ENCODE measurements at places on chromosomes 7 and 10.

DNA sequence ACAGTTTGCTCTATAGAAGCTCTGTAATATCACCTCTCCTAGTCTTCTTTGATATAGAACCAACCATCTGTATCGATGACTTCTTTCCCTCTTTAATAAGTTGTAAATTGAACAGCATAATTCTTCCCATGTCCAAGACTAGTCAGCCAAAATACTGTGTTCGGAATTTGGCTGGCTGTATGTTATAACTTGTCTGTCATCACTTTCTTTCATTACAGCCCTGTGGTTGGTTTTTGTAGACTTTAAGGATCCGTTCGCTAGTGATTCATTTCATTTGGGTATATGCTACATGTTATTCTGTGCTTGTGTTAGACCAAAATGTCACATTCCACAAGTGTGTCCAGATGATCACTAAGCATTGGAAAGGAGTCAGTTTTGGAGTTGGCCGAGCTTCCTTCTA lies 155.4 kb upstream of the ITGB1 start:
- no peak for DNase-seq

DNA sequence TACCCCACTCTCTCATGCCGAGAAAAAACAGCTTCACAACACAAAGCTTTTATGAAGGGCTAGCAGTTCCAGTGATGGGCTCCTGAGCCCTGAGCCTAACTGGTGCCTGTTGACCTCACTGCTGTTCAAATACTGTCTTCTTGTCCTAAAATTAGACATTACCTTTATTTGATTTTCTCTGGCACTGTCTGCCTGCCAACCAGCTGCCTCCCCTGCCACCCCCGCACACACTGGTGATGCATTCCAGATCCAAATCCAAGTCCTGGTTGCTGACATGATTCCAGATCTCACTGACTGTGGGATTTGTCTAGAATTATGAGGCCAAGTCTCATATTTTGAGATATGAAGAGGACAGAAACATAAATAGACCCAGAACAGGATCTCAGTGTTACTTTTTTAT lies 816.2 kb downstream of the NRG3 start:
- no peak for DNase-seq

- DNase-seq, result no peak
Measured at GRCh38 chr7:24763303-24763901, 6.1 kb upstream of the GSDME start.

DNA sequence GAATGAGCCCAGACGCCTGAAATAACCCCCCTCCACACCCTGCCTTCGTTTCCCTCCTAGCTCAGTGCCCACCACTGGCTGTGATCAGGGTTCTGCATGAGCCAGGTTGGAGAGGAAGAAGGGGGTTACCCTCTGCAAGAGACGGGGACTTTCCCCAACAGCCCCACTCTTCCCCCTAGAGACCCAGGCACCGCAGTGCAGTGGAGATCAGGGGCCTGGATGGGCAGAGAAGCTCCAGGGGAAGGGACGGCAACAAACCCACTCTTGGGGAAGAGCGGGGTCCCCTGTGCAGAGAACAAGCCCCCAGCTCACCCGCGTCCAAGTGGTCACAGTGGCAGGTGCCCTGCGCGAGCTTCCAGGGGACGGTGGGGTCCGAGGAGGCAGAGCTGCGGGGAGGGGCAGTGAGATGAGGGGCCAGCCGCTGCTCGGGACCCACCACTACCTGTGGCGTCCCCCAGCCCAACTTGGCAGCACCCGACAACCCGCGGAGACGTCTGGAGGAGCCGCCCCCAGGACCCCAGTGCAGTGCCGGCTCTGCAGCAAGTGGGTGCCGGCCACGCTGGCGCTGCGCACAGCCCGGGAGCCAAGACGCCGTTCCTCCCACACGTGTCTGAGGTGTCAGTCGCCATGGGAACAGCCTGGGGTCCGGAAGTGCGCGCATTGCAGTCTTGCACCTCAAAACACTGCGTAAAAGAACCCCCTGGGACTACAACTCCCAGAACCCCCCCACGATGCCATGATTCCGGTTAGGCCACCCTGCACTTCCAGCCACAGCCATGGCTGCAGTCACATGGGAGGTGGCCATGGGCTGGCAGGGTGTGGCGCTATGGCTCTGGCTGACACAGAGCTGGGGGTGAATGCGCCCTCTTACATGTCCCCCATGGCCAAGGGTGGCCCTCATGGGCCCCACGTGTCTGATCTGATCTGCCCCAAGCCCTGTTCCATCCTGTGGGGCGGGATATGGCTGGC lies 45.8 kb upstream of the WIPI2 start:
- peak; percentile 66 for DNase-seq

GRCh38 chr7:66627151-66627681 lies 1.5 kb upstream of the KCTD7 start:
- DNase-seq, result no peak

GRCh38 chr10:88787463-88787862 lies 15.1 kb upstream of the LIPM start:
- DNase-seq, result no peak

DNA sequence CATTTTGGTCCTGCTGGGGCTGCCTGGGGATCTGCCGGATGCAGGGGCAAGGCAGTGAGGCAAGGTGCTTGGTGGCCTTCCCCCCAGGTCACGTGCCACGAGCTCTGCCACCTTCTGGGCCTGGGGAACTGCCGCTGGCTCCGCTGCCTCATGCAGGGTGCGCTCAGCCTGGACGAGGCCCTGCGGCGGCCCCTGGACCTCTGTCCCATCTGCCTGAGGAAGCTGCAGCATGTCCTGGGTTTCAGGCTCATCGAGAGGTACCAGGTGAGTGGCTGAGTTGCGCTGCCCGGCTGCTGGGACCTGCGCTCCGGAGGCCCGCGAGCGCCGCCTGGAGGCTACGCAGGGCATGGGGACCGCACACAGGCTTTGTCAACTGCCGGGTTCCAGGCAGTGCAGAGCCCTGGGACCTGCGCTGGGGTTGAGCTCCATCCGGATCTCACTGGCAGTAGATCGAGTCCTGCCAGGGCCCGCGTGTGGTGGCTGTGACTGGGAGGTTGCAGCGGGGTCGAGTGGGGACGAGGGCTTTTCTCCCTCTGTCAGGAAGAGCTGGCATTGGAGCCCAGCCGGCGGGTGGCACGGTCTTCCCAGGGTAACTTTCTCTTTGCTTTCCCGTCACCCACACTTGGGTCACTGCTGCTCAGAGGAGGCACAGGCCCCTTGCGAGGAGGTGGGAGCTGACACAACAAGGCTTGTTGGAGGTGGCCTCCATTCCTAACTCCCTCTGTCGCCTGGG lies 21.7 kb downstream of the AMZ1 start:
- peak; percentile 76 for DNase-seq

DNA sequence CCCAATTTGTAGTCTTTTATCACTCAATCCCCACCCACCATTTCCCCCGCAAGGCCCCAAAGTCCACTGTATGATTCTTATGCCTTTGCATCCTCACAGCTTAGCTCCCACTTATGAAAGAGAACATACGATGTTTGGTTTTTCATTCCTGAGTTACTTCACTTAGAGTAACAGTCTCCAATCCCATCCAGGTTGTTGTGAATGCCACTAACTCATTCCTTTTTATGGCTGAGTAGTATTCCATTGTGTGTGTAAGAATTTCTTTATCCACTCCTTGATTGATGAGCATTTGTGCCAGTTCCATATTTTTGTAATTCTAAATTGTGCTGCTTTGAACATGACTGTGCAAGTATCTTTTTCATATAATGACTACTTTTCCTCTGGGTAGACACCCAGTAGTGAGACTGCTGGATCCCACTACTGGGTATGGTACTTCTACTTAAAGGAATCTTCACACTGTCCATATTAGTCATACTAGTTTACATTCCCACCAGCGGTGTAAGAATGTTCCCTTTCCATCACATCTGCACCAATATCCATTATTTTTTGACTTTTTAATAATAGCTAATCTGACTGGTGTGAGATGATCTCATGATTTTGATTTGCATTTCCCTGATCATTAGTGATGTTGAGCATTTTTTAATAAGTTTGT lies 152.6 kb downstream of the JMJD1C start:
- no peak for DNase-seq

GRCh38 chr10:96918214-96919002 lies 86.3 kb downstream of the LCOR start:
- DNase-seq, result no peak

DNA sequence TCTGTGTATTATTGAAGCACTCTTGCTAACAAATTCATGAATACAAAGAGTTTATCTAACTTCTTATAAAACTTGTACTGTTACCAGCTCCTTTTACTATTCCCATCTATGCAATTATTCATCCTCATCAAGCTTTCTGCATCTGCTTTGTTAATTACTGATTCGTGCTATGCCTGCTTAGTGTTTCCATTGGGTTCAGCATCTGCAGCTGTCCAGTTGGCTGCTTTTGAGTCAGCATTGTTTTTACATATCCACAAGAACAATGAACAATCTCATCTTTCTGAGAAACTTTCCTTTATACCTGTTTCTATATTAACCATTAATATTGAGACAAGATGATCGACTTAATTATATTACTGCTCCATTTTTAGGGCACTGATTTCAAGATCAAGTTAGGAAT lies 19.6 kb upstream of the ANLN start:
- no peak for DNase-seq

- DNase-seq, result no peak
Measured at GRCh38 chr10:52283174-52283573, 30.9 kb upstream of the DKK1 start.

DNA sequence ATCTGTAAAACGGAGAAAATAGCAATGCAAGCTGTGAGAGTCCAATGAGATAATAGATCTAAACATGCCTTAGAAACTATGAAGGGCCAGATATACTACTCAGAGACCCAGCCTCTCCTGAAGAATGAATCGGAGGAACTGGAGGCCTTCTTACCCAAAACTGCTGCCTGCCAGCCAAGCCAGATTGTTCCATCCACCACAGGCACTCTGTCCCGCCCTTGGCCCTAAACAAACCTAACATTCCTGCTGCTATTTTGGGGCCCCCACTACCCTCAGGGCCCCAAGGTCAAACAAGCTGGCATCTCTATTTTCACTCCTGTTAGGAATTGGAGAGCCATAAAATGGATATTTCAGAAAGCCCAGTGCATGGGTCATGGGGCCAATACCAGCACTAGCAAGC lies 48.0 kb upstream of the HMX3 start:
- no peak for DNase-seq

DNA sequence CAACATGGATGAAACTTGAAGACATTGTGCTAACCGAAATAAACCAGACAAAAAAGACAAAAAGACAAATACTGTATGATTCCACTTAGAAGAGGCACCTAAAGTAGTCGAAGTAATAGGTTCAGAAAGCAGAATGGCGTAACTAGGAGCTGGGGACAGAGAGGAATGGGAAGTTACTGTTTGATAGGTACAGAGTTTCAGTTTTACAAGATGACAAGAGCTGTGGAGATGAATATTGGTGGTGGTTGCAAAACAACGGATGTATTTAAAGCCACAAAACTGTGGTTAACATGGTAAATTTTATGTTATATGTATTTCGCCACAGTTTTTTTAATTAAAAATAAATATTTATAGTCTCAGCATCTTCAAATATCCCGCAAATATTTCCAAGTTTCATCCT lies 64.1 kb upstream of the DIP2C start:
- DNase-seq, result no peak

- DNase-seq, result peak; percentile 59
Measured at GRCh38 chr7:36784991-36785940, 61.0 kb upstream of the AOAH start.

DNA sequence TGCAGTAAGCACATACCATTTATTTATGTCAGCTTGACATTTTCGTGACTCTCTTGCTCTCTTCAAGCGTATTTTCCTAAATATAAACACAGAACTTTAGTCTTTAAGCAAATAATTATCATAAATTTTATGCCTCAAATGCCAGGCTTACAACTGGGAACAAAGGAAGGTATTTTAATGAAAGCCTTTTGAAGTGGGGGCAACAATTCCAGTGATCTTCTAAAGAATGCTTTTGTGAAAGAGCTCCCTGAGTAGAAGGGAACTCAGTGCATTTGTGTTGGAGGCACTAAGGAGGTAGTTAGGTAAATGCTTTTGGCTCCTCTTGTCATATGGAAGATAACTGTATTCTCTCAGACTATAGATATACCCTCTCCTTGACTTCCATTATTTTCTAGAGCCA lies 104.9 kb downstream of the VPS50 start:
- no peak for DNase-seq

GRCh38 chr7:151865070-151865670 lies 11.7 kb downstream of the PRKAG2 start:
- DNase-seq, result no peak

GRCh38 chr7:104551226-104551625 lies 222.8 kb downstream of the LHFPL3 start:
- DNase-seq, result no peak

DNA sequence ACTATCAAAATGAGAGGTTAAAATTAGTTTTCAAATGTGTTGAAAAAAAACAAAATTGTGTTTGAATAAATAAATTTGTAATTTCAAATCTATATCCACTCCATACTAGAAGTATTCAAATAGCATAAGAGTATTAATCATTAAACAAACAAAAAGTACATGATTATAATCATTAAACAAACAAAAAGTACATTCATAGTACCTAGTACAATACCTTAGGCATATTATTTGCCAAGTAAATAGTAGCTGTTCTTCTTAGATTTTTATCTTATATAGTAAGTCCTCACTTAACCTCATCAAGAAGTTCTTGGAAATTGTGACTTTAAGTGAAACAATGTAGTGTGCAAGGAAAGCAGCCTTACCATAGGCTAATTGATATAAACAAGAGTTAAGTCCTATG lies 349.3 kb upstream of the VWC2 start:
- no peak for DNase-seq

GRCh38 chr10:93124580-93125318 lies 51.1 kb downstream of the CYP26A1 start:
- no peak for DNase-seq

- DNase-seq, result no peak
Measured at GRCh38 chr10:31822150-31822549, 106.5 kb downstream of the ARHGAP12 start.

DNA sequence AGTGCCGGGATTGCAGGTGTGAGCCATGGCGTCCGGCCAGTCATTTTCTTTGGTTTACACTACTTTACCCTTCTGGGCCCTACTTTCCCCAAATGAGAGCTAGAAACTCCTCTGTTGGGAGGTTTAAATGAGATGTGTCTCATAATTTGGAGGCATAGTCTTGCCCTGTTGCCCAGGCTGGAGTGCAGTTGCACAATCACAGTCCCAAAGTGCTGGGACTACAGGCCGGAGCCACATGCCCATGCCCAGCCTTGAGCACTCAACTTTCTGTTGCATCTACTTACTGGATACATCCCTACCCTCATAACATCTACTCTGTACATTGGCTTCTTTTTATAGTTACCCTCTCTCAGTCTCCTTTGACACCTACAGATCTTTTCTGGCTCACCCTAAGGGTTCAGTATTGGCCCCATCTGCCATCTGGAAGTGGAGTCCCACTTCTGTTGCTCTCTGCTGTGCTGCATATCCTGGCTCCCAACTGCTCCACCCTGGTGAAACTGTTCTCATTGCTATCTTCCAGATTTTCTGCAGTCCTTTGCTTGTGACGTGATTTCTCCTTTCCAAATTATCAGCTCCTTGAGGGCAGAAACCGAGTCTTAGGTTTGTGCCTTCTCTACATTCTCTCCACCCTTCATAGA lies 8.4 kb downstream of the EIF4H start:
- no peak for DNase-seq

GRCh38 chr7:34552502-34552901 lies 105.5 kb upstream of the NPSR1 start:
- no peak for DNase-seq
